Caki2 (cell line): ENCODE measurements at places on chromosomes 12 and 14.

DNA sequence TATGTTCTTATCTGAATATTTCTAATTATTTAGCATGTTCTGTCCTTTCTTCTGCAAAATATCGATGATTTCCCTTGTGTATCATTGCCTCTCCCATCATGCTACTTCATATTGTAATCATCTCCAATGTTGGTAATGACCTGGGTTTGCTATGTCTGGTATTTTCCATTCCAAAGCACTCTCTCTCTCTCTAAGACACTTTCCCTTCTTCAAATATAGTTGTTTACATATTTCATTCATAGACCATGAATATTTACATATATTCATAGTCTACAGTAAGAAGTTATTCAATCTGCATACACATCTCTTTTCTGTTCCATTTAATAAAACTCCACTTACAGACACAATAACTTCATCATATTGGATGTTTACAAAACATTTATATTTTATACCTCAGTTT, 1516.5 kb upstream of the FLRT2 start:
- no peak for DNase-seq

GRCh38 chr12:5688226-5688625, 256.3 kb downstream of the NTF3 start:
- no peak for DNase-seq

GRCh38 chr14:30204431-30204980, 276.9 kb upstream of the PRKD1 start:
- no peak for DNase-seq

DNA sequence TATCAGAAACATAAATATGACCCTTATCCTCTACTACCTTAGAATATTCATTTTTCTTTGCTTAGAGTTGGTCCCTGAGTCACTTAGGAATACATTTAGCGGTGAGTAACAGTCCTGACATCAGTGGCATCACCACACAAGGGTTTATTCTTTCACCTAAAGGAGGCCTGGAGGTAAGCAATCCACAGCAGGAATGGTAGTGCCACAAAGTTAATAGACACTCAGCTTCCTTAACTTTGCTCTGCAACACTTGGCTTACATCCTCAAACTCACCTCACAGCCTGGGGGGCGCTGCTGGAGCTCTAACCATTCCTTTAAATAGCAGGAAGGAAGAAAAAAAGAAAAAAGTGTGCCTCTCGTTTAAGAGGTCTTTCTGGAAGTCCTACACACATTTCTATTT, 29.1 kb downstream of the BBOF1 start:
- DNase-seq = peak; percentile 63

GRCh38 chr12:103050273-103050672, 92.8 kb downstream of the ASCL1 start:
- no peak for DNase-seq
